Stimulated activated naive CD8-positive, alpha-beta T cell treated with anti-CD3 and anti-CD28 coated beads, Interleukin-15, amount 100 ng/mL, for 72 hours (primary cell): ENCODE measurements at places on chromosomes 16 and 17.

DNA sequence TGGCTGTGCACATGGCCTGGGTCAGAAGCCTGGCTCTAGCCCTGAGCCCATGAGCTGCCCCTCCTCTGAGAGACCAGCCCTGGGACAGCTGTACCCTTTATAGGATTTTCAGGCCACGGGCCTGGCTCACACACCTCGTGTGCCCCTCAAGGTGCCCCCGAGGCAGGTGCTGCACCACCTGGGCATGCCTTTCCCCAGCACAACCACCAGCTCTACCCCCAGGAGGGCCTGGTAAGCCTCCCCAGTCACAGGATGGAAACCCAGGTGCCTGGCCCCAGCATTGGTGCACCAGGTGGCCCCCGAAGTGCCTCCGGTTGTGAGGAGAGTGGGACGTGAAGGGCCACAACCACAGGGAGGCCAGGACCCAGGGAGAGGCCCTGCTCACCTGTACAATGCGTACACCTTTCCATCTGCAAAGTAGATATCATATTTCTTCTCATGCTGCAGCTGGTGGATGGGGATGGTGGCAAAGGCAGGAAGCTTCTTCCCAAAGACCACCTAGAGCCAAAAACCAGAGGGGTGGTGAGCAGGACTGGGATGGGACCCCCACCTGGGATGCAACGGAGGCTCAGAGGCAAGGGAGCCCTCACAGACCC lies 6.3 kb downstream of the ZNF598 start:
- no peak for DNase-seq

DNA sequence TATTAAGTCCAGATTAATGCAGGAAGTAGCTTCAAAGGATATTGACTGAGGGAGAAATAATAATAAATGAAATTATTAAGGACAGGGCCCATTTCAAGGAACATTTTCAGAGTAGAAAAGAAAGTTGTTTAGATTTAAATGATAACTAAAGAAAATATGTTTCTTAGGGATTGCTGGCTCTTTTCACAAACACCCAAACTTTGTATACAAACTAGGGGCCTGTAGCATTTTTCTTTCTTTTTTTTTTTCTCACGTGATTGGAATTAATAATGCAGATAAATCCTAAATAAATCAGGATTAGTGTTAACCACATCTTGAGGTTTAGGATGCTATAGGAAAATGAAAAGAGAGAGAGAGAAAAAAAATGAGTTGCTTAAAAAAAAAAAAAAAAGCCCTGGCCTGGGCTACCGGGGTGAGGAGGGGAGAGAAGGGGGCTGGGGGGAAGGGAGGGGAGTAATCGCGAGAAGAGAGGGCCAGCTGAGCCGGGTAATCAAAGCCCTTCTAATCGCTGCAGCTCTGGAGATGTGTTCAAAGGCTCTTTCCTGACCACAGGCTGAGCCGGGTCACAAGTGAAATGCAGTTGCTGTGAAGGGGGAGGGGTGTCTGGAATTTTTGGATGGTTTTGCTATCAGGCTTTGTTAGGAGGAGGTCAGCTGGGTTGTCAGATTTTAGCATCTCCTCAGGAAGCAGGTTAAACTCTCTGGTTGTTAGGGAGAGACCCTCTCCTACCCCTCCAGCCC lies 104.6 kb upstream of the ZFHX3 start:
- no peak for DNase-seq

- DNase-seq = no peak
Observed at GRCh38 chr17:27871407-27871806, 21.8 kb downstream of the LYRM9 start.

DNA sequence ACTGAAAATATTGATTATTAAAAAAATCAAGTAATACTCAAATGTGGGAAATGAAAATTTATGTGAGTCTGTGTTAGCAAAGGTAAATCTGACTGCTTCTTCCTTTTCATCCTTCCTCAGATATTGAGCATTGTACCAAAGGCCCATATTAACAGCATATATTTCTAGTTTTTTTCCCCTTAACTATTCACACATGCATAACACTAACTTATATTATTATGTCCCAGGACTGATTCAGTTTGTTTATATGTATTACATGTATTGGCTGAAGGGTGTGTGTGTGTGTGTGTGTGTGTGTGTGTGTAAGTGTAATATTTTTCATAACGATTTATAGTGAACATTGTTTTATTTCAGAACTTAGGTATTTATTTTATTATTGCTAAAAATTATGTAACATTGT lies 74.2 kb downstream of the BCAS3 start:
- no peak for DNase-seq

DNA sequence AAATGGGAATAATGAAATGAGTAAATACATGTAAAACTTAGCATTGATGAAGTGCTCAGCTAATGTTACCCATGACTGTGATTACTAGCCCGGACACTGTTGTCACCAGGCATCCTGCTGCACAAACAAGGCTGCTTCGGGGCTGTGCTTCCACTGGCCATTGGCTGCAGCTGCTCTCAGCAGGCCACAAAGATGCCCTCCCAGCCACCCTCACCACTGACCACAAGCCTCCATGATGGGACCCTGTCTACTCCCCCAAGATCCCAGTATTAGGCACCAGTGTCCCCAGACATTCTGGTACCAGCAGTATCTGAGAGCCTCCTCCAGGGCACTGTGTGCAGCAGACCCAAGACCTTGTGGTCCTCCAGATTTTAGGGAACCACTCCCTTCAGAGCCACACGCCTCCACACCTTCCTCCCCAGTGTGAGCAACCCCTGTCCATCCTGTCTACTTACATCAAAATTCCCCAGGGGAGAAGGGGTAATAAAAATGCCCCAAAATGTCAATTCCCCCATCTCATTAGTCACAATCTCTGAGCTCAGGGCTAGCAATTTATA lies 19.7 kb upstream of the NUP93 start:
- no peak for DNase-seq

DNA sequence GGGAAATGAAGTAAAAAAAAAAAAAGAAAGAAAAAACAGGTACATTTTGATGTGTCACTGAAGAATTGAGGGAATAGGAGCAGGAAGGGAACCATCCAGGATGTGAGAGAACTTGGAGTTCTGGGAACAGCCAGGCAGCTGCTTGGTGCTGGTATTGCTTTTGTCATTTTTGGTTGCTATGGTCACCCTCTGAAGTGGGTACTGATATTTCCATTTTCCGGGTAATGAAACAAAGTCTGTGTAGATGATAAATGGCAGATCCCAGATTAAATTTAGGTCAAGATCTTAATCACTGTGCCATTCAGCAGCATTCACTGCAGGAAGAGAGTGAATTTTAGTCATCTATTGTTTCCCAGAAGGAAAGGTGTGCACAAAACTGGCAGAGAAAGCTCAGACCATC lies 93.6 kb downstream of the ABCA8 start:
- no peak for DNase-seq

GRCh38 chr17:54781389-54781788 lies 119.3 kb upstream of the TOM1L1 start:
- DNase-seq = no peak

GRCh38 chr17:41812381-41813151 lies at the start of gene FKBP10:
TSS of gene FKBP10 (plus strand) at chr17:41813004. CDS start at chr17:41813035, 31 bp downstream.
- DNase-seq = peak; percentile 51

- DNase-seq = peak; percentile 67
Observed at GRCh38 chr17:2336852-2337543, at the start of gene SGSM2. TSS of gene SGSM2 (plus strand) at chr17:2337501. CDS start at chr17:2337689, 188 bp downstream.

GRCh38 chr17:76461765-76462555 lies 5.4 kb upstream of the AANAT start:
- no peak for DNase-seq

DNA sequence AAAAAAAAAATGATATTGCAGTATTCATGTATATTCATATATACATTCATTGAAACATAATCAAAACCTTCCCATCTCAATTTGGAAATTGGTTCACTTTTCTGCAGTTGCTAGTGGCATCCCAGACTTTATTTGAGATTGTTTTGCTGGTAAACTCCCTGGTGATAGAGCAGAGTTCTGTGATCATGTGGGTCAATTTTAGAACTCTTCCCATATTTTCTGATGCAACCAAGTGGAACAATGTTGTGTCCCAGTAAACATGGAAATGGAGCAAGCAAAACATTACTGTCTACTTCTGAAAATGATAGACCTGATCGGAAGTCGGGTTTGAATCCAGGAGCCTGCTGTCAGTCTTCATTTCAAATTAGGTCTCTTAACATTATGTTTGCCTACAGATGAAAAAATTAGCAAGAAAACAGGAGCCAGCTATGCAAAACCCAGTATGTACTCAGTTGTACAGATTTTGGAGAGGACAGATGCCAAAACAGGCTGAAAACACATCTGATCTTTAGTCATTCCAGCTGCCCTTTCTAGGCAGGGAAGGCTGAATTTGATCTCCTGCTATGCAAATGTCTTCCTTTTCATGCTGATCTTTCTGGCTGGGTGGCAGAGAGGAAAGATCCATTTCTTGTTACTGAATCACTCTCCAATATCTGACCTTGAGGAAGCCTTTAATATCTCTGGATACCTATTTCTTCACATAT lies 786.6 kb upstream of the SOX9 start:
- DNase-seq = no peak

DNA sequence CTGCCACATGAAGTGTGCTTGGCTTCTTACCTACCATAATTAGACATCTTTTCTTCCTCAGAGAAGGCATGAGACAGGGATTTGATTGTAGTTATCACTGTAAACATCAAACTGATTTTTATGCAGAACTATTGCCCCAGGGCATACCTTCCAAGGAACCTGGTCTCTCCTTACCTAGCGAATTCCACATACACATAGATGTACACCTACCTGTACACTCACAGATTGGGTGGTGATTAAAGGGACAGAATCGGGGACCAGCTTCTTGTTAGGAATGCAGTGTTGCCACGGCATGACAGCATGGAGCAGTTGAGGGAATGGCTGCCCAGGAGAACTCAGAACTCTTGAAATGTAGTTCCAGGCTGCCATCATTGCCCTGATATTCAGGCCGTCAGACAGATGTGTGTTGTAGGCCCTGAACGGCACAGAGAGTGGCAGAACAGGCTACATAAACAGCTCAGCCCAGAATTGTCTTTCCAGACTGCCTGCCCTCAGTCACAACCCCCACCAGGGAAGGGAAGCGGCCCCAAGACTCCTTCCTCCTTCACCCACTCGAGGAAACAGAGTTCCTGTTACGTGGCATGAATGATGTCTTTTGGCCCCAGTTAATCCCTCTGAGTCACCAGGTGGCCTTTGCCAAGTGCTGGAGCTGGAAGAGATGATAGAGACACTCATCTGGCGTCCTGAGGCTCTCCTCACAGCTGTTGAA lies 17.8 kb upstream of the NAGLU start:
- no peak for DNase-seq

DNA sequence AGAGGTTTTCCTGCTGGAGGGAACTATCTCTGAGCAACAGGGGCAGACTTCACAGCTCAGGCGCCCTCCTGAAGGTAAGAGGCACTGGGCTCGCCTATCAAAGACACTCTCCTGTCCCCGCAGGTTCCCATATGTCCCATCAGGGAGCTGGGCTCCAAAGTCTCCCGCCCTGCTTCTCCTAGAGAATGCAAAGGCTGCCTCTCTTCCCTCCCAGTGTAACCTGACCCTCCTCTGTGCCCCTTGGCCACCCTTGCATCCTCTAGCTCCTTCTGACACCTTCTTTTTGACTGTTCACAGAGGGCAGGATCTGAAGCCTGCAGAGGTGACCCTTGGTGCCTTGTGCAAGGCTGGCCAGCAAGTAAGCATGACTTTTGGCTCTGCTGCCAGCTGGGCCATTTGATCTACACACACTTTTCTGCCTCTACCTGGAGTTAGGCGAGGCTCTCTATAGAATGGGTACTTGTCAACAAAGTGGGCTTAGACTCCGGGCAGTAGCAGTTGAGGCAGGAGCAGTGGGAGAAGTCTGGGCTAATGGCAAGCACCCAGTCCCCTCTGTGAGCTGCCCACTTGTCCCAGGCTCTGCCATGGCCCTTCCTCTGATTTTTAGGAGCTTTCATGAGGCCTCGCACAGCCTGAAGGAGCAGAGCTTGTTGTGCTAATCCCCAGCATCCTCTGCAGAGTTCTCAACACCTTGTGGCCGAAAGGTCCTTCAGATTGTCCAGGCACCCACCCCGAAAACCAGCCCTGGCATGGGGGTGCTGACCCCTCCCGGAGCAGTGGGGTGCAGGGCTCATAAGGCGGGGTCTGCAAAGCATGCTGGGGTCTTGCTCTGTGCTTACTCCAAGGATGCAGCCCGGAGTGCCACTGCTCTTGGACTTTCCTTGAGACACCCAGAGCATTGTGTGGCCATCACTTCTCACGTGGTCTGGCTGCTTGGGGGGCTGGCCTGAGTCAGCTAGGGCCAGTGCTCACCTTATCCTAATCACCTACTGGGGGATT lies 122.9 kb downstream of the METRNL start:
- peak; percentile 15 for DNase-seq

DNA sequence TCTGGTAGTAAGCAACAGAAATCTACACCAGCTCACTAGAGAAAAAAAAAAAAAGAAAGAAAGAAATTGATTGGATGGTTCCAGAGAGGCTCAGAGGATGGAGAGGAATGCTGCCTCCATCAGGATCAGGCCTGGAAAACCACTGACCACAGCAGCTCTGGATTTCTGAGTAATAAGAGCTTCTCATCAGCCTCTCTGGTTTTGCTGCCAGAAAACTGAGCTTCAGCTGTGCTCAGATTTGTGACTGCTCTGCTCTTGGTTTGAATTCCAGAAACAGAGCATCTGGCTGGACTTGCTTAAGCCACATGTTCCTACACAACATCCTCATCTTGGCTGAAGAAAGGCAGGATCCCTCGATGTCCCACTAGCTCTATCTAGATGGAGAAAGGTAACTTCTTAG lies 25.9 kb downstream of the IRX6 start:
- DNase-seq = no peak

DNA sequence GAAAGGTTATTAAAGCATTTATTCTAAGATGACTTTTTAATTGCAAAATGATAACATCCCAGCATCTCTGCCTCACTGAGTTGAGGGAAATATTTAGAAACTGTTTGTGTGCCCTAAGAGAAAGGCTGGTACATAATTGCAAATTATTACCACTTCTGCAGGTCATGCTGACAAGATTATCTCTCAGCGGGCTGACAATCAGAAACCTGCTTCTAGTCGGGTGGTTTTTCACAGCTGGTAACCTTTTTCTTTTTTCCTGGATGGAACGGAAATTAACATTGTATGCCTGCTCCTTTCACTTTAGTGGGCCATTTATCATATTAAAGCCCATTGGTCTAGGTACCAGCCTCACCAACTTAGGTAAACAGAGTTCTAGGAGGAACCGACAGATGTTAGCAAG lies 17.0 kb upstream of the NUDT7 start:
- DNase-seq = no peak

DNA sequence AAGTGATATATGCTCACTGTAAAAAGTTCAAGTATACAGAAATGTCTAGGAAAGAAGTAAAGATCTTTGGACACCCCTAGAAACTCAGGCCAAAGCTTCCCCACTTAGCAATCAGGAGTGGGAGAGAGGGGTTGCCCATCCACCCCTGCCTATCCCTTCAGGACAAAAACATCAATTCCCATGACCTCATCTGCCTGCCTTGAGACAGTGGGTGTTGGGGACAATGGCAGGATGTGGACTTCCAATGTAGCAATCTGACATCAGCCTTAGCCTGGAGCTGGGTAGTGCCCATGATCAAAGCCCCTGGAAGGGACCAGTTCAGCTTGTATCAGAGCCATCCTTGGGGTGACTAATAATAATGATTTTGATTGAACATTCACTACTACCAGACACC lies 18.1 kb downstream of the ITPRIPL2 start:
- no peak for DNase-seq
